ENCODE measurements at places on chromosomes 16 and 17.

- no peak for DNase-seq
These were observed 10.8 kb downstream of the DNAJA2 start for GRCh38 chr16:46962629-46963028.

- no peak for DNase-seq
These were observed 23.7 kb upstream of the NPTX1 start for GRCh38 chr17:80499961-80500665.

- no peak for DNase-seq
These were observed 1576.8 kb upstream of the GOT2 start for GRCh38 chr16:60310846-60311445.

DNA sequence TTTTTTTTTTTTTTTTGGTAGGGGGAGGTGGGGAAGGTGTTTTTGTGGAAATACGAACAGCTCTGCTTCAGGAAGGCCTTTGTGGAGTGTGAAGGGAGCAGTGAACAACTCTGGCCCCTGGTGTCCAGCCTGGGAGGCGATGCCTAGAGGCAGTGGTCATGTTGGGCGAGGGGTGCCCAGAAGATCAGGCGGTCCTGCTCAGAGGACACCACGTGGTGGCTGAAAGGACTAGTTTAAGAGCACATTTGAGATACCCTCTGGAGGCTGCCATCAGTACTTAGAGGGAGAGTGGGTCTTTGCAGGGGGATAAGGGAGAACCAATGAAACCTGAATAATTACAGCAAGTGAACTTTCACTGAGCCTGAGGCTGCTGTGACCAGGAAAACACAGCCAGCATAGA lies 40.1 kb upstream of the RHOT1 start:
- no peak for DNase-seq

- DNase-seq: peak; percentile 42
These were observed 184.8 kb upstream of the GSE1 start for GRCh38 chr16:85428168-85428898.

GRCh38 chr17:35373984-35374765 lies 754 bp upstream of the SLFN11 start:
- peak; percentile 53 for DNase-seq

DNA sequence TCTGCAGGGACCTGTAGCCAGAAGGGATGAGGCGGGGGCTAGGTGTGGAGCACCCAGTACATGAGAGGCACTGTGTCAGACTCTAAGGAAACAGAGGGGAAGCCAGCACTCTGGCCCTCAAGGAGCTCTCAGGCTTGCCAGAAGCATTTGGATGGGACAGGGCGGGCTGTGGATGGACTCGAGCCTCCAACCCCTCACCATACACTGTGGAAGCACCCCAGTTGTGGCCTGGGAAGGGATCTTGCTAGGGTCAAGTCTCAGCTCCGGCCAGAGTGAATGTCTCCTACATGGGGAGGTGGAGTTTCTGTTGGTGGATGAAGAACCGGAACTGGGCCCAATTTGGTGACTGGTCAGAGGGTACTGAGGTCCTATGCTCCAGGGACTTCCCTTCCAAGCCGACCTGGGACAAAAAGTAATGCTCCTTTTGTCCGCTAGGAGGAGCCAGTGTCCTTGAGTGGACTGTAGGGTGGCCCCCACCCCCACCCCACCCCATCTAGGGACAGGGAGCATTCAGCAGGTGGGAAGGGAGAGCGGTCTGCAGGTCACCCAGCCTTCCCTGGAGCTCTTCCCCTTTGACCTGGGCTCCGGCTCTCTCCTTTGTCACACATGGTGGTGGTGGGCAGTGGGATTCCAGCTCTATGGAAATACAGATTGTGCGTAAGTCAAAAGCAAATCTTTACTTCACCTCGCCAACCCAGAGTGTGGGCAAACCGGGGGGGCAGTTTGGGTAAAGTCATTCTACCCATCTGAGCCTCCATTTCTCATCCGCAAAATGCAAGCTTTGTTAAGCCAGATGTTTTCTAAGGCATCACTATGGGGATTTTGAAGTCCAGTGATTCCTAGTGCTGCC lies 20.4 kb upstream of the PHB1 start:
- DNase-seq: peak; percentile 23

DNA sequence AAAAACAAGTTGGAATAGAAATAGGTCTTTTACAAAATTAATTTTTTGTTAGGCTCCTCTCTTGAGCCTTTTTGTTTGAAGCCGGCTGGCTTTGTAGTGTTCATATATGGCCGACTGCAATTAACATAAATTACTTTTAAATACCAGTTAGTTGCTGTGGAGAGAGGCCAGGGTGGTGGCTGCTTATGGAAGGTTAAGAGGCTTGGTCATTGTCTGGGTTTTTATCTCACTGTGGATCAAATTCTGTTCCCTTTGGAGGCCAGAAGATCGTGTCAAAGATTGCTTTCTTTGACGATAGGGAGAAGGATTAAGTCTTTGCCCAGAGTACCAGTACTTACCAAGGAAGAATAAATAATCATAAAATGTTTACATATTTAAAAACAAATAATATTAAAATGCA lies 39.9 kb downstream of the MSI2 start:
- no peak for DNase-seq

GRCh38 chr16:6247775-6248174 lies 1084.9 kb upstream of the RBFOX1 start:
- no peak for DNase-seq

DNA sequence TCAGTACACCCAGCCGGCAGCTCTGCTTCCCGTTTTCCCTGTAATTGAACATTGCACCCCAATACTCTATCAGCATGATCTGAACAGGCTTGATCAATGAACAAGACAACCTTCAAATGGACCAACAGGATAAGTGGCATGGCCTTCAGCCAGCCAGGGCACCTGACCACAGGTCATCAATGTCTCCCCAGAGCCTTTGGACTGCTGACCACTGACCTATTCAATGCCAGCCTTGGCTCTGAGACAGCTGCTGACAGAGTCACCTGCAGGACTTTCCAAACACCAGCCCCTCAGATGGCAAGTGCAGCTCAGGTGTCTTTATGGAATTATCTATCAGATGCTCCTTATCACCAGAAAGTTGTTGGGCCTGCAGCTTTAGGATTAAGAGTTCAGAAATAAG lies 462.9 kb upstream of the ASIC2 start:
- DNase-seq: no peak
